ENCODE measurements at places on chromosomes 1 and 21.
A peak's percentile ranks its signal among the peaks of the same experiment; 100 is the strongest.

DNA sequence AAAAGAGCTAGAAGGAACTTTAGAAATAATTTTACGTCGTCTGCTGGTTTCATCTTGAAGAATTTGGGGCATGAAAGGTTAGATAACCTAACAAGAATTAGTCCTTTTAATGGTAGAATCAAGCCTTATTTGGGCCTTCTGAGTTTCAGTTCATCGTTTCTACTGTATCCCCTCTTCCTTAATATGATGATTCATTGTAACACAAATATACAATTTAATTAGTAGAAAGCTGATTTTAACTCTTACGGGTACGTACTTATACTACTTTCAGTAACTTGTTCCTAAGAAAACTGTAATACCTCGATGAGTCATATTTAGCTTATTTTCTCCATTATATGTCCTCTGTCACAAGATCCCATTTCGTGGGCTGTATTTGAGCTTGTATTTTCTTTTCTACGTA, 264.7 kb downstream of the RYR2 start:
- DNase-seq = no peak

GRCh38 chr1:53348486-53349368, 20.9 kb upstream of the LRP8 start:
- no peak for DNase-seq

DNA sequence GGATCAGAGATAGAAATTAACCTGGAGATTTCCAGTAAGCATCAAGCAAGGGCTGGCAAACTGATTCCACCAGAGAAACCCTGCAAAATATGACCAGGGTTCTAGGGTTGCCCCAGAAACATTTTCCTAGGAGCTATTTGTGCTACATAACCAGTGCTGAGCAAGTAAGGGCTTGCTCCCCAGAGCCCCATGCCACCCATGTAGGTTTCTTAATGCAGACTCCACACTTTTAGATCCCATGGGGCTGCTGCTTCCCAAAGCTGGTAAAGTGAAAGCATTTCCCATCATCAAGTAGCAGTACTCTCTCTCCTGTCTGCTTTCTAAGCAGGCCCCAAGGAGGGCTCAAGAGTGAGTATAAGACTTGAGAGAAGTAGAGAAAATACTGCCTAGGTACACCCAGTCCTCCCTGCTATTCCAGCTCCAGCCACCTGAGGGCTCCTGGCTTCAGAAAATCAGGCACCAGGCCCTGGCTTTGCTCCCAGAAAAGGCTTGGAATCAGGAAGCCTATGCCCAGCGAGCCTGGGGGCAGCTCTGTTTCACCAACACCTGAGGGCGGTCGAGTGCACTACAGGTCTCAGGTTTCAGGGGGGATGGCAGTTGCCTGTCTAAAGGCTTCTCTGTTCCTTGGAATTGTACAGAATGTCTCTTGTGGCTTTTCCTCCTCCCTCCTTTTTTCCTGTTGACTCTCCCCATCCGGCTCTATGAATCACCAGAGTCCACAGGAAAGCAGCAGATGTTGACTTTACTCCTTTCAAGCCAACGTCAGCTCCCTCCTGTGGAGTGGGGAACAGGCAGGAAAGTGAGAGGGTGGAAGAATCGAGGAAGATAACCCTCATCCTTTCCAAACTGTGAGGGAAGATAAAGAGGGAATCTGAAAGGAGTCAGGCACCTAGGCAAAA, 6.2 kb upstream of the ANKRD35 start:
- DNase-seq = peak; percentile 84

DNA sequence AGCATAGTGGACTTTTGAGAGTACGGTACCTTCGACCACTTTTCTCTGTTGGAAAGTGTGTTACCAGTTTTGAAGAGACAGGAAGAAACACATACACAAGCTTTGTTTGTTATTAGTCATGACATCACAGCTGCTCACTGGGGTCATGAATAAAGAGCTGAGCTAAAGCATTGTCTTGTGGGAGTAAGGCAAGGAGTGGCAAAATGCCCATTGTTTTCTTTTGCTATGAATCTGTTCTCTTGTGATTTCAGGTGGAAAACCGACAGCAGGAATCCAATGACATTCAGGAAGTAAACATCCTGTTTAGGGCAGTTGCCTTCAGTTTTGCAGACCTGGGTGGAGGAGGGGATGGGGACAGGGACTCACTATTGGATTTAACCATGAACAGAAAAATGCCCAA, 66.2 kb downstream of the RGL1 start:
- no peak for DNase-seq
